ENCODE measurements at places on chromosomes 6 and 20.

- DNase-seq = no peak
Observed at GRCh38 chr6:251920-252319, 40.4 kb upstream of the DUSP22 start.

GRCh38 chr20:35823147-35823546 lies 51.3 kb downstream of the PHF20 start:
- DNase-seq = no peak

DNA sequence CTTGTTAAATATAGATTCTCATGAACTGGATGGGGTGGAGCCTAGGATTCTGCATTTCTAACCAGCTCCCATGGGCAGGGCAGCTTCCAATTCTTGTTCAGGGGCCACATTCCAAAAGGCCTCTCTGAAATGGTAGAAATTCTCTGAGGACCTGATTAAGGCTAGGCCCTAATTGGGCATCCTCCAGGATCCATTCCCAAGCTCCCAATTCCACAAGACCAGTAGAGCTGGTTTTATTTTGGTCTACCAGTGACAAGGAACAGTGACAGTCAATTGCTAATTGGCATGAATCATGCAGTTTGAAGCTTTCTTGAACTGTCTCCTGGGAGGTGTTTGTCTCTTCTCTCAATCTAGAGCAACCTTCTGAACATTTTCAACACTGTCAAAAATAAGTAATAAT lies 3.0 kb downstream of the THBD start:
- DNase-seq = no peak

- no peak for DNase-seq
Observed at GRCh38 chr6:21828704-21829103, 235.2 kb downstream of the SOX4 start.

DNA sequence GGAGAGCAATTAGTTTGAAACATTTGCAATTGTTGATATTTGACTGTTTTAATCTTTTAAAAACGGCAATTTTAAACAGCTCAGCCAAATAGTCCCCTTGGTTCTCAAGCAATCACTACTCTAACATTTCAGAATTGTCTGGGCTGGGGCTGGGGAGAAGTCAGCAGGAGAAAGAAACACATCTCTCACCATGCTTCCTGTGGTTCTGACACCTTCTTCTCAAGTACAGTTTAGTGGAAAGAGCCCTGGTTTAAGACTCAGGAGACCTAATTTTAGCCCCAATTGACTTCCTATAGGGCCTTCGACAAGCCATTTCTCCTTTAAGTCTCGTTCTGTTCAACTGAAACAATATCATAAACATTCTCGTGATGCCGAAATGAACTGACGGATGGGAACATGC lies 168.4 kb upstream of the CDYL start:
- no peak for DNase-seq

DNA sequence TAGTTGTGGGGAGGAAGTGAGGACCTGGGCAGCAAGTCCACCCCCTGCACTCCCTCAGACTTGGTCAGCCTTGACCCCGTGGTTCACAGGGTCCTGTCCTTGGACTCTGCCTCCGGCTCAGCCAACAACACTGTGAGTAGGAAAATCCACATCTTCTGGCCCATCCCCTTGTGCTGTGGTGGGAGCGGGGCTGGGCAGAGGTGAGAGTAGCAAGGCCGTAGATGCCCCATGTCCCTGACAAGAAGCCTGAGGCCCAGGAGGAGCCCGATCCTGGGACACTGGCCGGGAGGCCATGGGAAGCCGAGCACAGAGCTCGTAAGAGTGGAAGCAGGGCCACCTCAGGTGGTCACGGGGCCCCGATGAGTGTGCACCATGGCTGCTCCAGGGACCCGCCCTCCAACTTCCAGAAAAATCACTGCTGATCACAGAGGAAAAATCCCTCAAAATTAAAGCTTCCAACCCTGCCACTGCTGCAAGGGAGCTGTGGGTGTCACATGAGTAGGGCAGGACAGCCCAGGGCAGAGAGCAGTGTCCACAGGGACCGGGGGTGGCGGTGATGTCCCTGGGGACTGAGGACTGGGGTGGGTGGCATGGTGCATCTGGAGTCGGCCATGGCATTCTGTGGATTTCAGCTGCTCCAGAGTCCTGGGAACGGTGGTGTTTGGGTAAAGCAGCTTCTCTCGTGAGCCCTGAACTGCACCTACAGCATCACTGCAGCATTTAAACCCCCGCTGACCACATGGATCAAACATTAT lies 189.4 kb downstream of the DLL1 start:
- DNase-seq = no peak

DNA sequence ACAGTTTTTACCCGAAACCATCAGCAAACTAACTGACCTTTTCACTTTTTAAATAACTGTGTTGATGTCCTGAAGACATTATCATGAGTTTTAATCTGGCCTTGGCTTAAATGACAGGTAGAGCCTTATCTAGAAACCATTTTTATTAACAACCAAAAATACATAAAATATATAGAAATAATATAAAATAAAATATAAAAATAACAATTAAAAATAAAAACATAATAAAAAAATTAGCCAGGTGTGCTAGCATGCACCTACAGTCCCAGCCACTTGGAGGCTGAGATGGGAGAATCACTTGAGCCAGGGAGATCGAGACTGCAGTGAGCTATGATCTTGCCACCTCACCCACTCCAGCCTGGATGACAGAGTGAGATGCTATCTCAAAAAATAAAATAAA lies 21.6 kb downstream of the HMGN3 start:
- no peak for DNase-seq

DNA sequence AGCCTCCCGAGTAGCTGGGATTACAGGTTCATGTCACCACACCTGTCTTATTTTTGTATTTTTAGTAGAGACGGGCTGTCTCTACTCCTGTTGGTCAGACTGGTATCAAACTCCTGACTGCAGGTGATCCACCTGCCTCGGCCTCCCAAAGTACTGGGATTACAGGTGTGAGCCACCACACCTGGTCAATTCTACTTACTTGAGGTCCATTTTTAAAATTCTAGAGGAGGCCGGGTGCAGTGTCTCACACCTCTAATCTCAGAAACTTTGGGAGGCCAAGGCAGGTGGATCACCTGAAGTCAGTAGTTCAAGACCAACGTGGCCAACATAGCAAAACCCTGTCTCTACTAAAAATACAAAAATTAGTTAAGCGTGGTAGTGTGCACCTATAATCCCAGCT lies 7.8 kb downstream of the RIPOR3 start:
- no peak for DNase-seq

DNA sequence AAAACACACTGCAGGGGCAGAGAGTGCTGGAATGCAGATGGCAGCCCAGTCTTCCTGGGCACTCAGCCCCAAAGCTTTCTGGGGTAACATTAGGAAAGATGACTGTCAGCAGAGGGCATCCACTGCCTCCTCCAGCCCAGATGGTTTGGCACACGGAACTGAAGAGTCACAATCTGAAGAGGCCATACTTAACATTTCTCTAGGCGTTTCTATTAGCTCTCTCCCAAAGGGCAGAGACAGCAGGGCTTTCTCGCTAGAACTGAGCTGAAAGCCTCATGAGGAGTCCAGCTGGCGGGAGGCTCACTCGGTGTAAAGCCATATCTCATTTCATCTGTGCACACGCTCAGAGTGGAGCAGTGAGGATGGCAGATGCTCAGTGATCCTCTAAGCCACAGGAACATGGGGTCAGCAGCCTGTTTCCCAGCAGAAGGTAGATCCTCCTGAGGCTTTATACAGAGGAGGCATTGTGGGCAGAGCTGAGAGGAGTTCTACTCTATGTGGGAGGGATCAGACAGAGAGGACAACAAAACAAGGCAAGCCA lies 28.1 kb downstream of the ALDH8A1 start:
- DNase-seq = no peak

DNA sequence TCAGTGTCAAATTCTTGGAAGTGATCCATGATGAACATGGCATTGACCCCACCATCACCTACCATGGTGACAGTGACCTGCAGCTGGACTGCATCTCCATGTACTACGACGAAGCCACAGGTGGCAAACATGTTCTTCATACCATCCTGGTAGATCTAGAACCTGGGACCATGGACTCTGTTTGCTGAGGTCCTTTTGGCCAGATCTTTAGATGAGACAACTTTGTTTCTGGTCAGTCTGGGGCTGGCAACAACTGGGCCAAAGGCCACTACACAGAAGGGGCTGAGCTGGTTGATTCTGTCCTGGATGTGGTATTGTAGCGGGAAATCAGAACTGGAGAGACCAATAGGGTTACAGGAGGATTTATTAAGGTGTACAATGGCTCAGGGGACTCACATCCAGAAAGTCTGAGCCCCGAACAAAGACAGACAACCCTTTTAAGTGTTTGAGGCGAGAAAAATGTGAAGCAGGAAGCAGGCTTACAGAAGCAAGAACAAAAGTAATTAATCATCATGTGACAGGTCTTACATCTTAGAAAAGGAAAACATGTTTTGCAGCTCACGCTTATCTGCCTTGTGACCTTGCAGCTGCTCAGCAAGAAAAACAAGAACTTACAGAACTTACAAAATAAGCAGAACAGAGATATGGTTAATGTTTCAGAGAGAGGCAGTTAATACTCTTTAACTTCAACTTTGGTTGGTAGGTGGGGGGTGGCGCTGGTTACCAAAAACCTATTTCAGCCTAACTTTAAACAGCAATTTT lies 58.8 kb upstream of the MOCS1 start:
- no peak for DNase-seq

GRCh38 chr20:32798046-32798981 lies 21.4 kb upstream of the MAPRE1 start:
- DNase-seq = no peak

GRCh38 chr6:139490482-139490881 lies 116.0 kb upstream of the CITED2 start:
- no peak for DNase-seq

DNA sequence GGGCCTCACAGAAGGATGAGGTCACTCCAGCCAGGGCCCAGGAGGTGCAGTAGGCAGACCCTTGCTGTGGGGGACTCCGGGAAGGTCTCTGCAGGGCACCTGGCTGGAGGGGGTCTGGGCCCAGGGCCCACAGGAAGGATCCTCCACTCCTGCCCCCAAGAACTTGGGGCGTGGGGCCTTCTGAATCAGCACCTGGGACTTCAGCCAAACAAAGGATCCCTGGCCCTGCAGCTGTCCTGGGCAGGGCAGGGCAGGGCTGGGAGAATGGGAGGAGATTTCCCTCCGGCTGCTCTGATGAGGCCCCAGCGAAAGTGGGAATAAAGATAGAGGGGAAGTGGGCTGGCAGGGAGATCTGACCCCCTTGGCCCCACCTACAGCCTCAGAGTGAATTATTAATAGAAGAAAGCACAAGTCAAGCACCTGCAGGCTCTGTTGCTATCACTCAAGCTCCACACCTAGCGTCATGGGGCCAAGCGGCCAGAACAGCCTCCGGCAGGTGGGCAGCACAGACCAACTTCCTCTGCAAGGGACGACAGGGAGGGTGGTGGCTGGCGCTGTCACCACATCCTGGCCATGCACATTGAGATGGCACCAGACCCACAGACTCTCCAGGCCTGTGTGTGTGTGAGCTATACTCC lies 61.6 kb upstream of the MRPS10 start:
- no peak for DNase-seq

DNA sequence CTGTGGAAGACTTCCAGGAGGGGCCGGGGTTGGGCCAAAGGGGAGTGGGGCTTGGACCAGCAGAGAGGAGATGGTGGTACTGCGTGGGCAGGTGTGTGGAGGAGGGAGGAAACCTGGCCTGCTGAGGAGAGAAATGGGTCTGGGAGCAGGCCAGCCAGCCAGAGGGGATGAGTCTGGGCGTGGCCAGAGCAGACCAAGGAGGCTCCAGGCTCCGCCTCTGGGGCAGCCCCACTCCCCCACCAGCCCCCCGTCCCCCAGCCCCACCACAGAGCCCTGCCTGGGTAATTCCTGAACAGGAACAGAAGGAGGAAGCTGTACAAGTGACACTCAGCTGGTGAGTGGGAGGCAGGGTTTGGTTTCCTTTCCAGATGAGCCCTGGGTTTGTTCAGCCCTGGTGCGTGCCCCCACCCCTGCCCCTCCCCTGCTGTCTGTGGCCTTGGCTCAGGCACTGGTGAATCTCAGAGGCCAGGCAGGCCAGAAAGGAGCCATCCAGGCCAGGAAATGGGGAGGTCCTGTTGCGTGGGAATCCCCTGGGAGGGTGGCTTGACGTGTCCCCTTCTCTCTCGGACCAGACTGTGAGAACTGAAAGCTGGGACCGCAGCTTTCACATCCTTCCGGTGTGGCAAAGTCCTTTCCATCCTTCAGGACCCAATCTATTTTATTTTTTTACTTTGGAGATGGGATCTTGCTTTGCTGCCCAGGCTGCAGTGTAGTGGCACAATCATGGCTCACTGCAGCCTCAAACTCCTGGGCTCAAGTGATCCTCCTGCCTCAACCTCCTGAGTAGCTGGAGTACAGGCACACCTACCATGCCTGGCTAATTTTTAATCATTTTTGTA lies 9.4 kb upstream of the SRC start:
- DNase-seq = no peak

GRCh38 chr20:24086121-24086520 lies 97.5 kb upstream of the GGTLC1 start:
- no peak for DNase-seq

DNA sequence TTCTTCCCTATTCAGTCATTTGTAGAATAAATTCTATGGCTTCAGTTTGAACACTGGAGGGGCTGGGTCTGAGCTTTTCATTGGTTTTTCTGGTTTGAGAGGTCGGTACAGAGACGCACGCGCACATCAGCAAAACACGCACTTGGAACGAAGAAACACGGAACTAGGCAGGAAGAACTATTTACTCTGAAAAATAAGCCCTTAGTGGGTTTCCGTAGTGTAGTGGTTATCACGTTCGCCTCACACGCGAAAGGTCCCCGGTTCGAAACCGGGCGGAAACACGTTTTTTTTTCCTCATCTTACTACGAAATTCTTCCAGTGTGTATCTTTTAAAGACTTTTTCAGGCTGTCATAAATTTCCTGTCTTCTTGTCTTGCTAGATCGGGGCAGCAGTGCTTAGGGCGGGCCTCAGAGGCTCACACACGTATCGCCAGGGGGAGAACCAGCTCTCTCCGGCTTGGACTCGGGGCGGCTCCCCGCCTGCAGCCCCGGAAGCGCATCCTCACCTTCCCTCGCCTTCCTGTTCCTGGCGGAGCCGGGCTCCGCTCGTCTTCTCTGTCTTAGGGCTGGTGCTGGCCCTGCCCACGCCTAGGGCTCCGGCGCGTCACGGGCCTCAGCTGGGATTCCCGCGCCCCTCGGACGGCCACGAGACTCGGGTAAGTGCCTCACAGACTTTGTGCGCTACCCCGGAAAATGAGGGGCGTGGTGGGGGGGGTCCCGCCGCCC lies at the start of gene HMGN4:
Gene HMGN4, plus strand, starts transcription at position 521 of the 726 bp plus-strand sequence. CDS start 6,841 bp downstream, outside the sequence.
- DNase-seq = peak; percentile 77

DNA sequence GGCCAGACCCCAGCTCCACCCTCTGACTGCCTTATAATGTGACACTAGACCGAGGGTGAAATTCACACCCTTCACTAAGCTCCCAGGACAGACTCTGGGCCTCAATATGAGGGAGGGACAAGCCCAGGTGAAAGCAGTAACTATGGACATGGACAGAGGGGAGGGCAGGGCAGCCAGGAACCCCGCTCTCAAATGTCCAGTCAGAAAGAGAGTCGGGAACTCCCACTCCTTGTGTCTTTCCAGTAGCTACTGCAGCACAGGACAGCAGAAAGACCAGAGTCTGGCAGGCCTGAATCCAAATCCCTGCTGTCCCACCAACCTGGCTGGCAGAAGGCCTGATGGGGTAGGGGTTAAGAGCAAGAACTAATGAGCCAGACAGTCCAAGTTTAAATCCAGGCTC lies 6.4 kb downstream of the C20orf96 start:
- no peak for DNase-seq
